Hippocampal formation (tissue), 2 donors: ENCODE measurements at places on chromosomes 1 and 21.

DNA sequence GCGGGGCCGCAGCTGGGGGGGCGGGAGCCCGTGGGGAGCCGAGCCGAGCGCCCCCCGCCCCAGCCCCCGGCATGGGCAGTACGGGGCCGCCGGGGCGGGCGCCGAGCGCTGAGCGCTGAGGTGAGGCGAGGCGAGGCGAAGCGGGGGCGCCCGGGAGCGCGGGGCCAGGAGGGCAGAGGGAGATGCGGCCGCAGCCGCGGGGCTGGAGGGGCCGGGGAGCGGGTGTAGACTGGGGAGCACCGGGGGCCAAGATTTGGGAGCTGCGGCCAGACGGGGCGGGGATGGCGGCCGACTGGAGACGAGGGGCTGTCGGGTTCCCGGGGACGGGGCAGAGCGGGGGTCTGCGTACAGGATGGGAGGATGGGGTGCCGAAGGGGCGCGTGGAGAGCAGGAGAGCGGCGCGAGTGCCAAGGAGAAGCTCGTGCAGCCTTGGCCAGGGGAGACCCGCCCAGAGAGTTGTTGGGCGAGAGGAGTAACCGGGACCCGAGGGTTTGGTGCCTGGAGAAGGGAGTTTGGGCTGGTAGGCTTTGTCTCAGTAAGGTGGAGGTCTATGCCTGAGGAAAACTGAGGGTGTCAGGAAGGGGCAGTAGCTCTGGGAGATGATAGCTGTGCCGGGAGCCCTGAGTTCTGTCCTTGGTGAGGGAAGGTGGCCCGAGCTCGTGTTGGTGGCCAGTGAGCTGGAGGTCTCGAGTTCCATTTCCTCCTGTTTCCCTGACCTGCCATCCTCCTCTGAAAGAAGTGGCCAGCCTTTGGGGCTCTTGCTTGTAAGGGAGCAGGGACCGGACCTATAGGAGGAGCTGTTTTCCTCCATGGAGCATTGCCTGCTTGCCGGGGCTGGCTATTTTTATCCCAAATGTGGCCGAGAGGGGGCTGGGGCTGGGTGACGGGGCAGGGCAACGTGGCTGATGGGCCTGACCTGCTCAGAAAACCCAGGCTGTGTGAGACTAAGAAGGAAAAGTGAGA, 539 bp downstream of the ATP8B2 start:
- peak; percentile 45 for DNase-seq

GRCh38 chr1:185686821-185687778, 47.1 kb upstream of the HMCN1 start:
- DNase-seq, result no peak

DNA sequence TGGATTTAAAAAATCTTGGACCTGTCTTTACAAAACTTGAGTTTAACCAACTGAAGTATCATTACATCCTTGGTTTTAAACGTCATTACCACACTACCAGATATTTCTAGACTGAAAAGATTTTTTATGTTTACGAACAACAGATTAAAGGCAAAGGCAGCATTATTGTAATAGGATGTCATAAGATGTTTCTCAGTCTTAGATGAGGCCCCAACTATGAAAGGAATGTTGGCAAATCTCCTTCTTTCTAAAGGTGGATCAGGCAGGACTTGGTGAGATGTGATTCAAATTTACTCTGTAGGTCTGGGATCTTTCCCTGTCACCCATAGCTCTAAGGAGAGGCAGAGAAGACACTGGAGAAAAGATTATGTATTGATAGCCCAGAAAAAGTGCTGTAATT, 417.9 kb downstream of the PTBP2 start:
- no peak for DNase-seq

GRCh38 chr1:45923343-45923742, 119.9 kb downstream of the MAST2 start:
- DNase-seq, result no peak

DNA sequence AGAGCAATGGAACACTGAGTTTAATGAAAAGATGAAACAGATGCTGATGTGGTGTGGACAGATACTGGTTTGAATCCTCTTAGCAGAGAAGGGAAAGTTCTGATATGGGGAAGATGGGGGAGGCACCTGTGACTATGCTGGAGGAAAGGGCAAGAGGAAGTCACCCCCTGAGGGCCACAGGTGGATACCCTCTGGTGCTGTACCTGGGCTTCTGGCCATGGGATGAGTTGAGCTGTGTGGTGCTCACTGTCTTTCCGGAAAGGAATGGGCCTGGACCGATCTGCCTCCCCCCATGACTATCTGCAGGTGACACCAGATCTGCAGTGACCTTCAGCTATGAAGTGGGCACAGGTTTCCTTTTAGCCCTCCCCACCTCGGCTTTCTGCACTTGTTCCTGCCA, 52.4 kb downstream of the IER5 start:
- DNase-seq, result no peak

- DNase-seq, result no peak
These were observed 13.4 kb downstream of the IBA57 start for GRCh38 chr1:228178737-228179684.

DNA sequence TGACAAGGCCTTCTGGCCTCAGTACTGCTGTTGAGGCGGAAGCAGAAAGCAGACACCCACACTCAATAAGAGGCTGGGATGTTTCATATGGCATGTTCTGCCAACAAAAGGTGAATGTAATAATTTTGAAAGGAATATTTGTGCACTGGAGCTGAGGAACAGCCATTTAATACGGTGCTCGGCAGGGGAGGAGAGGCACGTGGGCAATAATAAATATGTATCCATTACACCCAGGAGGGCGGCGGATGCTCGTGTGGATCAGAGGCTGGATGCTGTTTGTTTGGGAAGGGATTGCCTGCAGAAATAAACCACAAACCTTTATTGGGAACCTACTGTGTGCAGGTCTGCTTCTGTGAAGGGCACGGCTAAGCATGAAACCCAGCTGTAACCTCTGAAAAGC, 92.0 kb downstream of the VWA5B1 start:
- no peak for DNase-seq

- DNase-seq, result no peak
These were observed 15.5 kb upstream of the PPP1R15B start for GRCh38 chr1:204426971-204427701.

DNA sequence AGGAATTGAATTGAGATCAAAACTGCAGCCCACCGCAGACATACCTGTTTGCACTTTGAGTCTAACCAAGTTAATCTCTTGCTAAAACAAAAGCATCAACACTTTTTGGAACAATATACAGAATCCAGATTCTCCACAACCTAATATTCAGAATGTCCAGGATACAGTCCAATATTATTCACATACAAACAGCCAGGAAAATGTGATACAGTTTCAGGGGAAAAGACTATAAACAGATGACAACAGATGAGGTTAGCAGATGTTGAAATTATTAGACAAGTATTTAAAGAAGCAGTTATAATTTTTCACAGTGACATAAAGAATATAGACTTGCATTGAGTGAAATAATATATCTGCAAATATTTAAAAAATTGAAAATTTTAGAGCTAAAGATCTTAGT, 678.1 kb upstream of the CXADR start:
- DNase-seq, result no peak
